ENCODE measurements at places on chromosomes 13 and 19.

GRCh38 chr13:20221772-20222171 lies 10.3 kb downstream of the GJB6 start:
- no peak for DNase-seq

- no peak for DNase-seq
These were observed 132.9 kb downstream of the RAP2A start for GRCh38 chr13:97566907-97567306.

DNA sequence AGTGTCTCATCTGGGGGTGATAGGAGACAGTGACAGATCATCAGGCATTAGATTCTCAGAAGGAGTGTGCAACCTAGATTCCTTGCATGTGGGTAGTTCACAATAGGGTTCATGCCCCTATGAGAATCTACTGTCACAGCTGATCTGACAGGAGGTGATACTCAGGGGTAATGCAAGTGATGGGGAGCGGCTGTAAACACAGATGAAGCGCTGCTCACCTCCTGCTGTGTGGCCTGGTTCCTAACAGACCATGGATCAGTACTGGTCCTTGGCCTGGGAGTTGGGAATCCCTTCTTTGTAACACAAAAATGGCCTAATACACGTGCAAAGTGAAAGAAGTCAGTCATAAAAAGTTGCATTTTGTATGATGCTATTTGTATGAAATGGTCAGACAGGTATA lies 107.6 kb upstream of the TUBA3C start:
- no peak for DNase-seq

GRCh38 chr13:21104199-21105019 lies 43.0 kb upstream of the LATS2 start:
- no peak for DNase-seq

DNA sequence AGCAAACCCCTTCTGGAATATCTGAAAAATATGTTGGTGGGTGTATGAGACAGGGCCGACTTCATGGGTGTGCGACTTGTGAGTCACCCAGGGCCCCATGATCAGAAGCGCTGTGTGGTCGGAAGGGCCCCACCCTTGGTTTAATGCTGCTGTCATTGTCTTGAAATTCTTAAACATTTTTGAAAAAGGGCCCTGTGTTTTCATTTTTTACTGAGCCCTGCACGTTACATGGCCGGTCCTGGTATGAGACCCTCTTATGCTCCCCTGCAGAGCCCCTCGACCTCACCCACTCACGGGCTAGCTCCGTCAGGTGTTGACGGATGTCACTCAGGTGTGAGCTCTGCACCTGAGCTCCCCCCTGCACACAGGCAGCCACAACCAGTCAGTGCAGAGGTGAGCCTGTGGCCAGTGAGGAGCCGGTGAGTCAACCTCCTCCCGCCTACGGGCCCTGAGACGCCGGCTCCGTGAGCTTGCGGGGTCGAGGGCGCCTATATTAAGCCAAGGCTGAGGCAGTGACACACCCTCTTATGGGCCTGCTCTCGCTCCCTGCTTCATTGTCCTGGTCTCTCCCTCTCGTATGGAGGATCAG lies 27.7 kb downstream of the GADD45B start:
- DNase-seq: no peak

- no peak for DNase-seq
These were observed 133.9 kb downstream of the IRS2 start for GRCh38 chr13:109652531-109652930.

DNA sequence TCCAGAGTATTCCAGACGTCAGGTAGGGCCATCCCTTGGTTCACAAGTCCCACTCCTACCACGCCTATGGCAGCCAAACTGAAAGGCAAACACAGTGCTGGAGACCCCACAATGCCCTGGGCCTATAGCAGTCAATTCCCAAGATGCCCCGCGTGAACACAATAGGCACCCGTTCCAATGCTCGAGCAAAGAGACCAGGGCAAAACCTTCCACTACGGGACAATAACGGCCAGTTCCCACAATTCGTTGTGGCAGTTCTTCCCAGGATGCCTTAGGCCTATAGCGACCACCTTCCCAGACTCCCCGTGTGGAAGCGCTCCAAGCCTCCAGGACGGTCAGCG lies 538 bp downstream of the ZNF428 start:
- peak; percentile 72 for DNase-seq

- no peak for DNase-seq
These were observed 216.2 kb downstream of the MAB21L1 start for GRCh38 chr13:35260316-35260715.

DNA sequence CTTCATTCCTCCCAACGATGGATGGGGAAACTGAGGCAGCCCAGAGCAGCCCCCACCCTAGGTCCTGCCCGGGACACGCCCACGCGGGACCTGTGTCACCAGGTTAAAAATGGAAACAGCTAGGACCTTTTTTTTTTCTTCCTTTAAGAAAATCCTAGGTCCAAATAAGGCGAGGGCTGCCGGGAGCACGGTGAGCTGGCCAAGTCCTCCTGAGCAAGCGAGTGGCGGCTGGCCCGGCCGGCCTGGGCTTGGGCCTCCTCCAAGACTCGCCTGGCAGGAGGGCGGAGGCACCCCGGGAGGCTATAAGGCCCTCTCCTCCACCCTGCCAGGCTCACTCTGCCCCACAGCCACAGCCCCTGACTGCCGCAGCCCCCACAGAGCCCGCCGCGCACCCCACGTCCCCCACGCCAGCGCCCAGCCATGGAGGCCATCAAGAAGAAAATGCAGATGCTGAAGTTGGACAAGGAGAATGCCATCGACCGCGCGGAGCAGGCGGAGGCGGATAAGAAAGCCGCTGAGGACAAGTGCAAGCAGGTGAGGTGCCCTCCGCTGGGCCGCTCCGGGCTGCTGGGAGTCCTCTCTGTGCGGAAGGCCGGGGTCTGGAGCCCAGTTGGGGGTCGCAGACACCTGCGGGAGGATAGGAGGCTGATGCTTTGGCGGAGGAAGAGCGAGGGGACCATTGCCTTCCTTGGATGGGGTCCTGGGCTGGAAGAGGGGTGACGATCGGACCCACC lies 8.9 kb upstream of the TPM4 start:
- DNase-seq: no peak

GRCh38 chr13:42875475-42876269 lies 94.3 kb downstream of the FAM216B start:
- no peak for DNase-seq

DNA sequence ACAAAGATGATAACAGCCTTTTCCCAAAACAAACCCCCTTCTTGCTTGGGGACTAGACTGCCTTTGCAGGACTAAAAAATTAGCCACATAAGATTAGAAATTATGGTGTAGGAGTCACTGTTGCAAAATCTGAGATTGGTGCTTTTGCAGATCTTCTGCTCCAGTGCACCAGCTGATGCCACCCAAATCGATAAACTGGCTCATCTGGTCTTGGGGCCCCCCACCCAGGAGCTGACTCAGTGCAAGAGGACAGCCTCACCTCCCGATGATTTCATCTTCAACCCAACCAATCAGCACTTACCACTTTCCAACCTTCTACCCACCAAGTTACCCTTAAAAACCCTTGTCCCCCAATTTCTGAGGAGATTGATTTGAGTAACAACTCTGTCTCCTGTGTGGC lies 47.1 kb upstream of the PEPD start:
- no peak for DNase-seq

DNA sequence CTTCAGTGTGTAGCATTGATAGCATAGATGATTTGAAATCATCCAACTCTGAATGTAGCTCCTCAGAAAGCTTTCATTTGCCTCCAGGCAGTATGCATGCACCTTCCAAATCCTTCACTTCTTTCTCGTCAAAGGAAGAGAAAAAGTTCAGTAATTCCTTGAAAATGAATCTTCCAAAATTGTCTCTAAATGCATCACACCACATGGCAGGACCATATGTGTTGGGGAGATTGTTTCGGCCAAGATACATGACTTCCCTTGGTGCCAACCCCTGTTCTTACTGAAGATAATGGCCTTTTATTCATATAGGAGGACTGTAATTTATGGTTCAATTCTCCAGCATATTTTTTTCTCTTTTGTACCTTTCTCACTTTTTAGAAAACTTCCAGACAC lies 315.6 kb upstream of the SPRY2 start:
- no peak for DNase-seq

DNA sequence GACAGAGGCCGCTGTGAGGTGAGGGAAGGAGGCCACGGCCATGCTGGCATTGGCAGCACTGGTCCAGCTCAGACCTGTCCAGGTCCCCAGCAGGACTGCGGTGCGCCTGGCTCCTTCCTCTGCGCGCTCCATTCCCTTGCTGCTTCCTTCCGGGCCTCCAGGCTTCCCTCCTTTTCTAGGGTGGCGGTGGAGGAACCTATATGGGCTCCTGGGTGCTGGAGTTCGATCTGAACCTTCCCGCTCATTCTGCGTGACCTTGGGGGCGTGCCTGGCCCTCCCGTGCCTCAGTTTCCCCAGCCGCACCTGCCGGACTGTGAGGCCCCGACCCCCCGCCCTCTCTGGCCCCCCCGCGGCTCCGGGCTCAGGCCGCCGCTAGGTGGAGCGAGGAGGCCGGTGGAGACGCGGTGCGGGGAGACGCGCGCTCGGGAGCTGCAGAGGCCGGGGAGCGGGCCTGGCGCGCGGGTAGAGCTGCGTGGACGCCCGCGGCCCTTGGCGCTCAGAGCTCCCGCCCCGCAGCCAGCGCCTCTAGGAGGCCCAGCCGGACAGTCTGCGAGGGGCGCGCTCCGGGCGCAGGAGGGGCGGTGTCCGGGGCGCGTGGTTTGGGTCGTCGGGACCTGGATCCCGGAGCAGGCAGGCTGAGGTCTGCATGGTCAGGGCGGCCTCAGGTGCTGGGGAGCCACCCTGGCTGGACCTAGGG lies 29.9 kb downstream of the EFNA2 start:
- DNase-seq: peak; percentile 75

- DNase-seq: no peak
These were observed 256.1 kb downstream of the DACH1 start for GRCh38 chr13:71610876-71611275.

Data from WERI-Rb-1 (cell line).